ENCODE measurements at places on chromosomes 16 and 17.

- no peak for DNase-seq
These were observed 17.6 kb downstream of the SLC13A5 start for GRCh38 chr17:6695565-6695964.

DNA sequence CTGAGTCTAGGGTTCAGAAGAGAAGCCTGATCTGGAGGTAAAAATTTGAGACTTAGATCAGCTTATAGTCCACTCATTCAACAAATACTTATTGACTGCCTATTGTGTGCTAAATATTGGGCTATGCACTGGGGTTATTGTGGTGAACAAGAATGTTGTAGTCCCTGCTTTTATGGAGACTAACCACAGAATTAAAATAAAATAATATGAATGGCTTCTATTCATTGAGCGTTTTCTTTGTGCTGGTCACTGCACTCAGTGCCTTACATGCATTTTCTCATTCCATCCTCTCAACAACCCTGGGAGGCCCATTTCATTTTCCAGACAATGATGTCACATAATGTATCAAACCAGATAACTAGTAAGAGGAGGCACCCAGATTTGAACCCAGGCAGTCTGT, 4.8 kb downstream of the NEK8 start:
- no peak for DNase-seq

DNA sequence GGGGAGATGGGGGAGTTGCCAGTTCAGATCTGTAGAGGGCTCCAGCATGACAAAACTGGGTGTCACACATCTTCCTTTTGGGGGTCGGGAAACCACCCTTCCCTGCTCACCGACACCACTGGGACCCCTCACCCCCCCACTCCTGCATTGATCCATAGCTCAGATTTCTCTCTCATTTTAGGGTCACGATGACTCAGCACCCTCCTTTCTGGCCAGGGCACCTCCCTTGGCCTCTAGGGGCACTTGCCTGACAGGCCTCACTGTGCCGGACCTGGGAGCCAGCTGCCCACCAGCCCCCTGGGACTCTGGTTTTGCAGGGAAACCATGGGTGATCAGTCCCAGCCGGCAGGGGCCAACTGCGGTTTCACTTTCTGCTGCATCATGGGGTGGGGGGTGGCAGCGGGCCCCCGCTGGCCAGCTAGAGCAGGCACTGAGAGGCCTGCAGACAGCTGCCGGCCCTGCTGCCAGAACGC, 239.4 kb downstream of the MRTFB start:
- DNase-seq = peak; percentile 56

GRCh38 chr16:88505405-88506082, 52.5 kb downstream of the ZFPM1 start:
- DNase-seq = peak; percentile 63

DNA sequence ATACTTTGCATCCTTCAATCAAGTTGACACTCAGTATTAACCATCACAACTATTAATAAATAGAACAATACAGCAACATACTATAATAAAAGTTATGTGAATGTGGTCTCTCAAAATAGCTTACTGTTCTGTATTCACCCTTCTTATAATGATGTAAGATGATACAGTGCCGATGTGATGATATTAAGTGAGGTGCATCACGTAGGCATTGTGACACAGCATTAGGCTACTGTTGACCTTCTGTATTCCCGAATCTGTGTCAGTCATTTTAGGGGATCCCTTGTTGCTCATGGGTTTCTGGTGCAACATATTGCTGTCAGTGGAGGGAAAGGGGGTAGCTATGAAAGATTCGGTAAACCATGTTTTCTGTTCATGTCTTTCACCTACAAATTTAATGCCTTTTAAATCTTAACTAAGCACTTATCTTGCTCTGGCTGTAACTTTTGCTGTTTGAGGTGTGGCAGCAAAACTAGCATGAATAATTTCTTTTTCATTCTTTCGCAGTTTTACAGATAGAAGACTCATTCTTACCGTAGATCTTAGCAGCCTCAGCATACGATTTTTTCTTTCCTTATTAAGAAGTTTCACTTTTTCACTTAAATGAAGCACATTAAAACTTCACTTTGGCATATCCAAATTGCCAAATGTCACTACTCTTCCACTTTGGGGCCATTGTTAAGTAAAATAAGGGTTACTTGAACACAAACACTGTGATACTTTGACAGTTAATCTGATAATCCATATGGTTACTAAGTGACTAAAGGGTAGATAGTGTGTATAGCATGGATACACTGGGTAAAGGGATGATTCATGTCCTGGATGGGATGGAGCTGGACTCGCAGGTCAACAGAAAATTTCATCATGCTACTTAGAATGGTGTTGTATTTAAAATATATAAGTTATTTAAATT, 29.6 kb downstream of the NFAT5 start:
- no peak for DNase-seq

DNA sequence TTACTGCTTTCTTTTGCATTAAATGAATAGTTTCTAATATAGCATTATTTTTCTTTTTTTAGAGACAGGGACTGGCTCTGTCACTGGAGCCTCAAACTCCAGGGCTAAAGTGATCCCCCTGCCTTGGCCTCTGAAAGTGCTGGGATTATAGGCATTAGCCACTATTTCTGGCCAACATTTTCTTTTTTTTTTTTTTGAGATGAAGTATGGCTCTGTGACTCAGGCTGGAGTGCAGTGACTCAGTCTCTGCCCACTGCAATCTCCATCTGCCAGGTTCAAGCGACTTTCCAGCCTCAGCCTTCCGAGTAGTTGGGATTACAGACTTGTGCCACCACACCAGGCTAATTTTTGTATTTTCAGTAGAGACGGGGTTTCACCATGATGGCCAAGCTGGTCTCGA, 2.0 kb upstream of the DUXB start:
- DNase-seq = no peak

- no peak for DNase-seq
These were observed 1389.4 kb upstream of the GOT2 start for GRCh38 chr16:60123392-60124023.
